ENCODE measurements at places on chromosomes 11 and 22. TPM values are rescaled to one million over a fixed set of nuclear protein-coding genes. Genes with fewer than 3 reads are reported as not detected.

The RNF214 gene
- 30.2 TPM for total RNA-seq

The PDE3B gene
- not detected for total RNA-seq

The GTSE1 gene
- total RNA-seq: 109 TPM

The KBTBD3 gene
- 6.5 TPM for total RNA-seq

Measured in OCI-LY7 (cell line).